HEK293T (cell line): ENCODE measurements at places on chromosomes 3 and 15.

- no peak for DNase-seq
Observed at GRCh38 chr3:104935613-104936012, 431.1 kb upstream of the ALCAM start.

- DNase-seq: no peak
Observed at GRCh38 chr3:127915937-127916493, 983 bp downstream of the KBTBD12 start.

GRCh38 chr3:39548282-39548681 is 80.8 kb downstream of the MOBP start:
- DNase-seq: no peak

GRCh38 chr3:53075743-53076140 is 29.9 kb upstream of the SFMBT1 start:
- no peak for DNase-seq

- DNase-seq: no peak
Observed at GRCh38 chr3:134563601-134564000, 77.7 kb downstream of the CEP63 start.

DNA sequence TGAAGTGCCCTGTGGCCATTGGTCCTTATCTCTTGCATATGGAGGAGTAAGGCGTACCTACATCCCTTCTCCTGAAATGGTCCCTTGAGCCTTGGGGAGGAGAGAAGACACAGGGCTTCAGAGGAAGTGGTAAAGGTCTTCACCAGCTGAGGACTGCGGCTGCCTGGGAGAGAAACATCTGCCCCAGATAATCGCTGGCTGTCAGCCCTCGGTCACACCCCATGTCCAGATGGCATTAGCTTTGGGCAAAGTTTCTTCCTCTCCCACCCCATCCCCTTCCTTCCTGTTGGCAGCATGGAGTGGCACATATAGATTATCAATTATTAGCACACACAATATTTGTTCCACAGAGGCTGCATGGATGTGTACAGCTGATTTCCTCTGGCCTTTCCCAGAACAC is 61.6 kb downstream of the LRTM1 start:
- no peak for DNase-seq
